Testis (tissue), 5 donors: ENCODE measurements at places on chromosomes 13 and 19. TPM values are rescaled to one million over a fixed set of nuclear protein-coding genes. Genes with fewer than 3 reads are reported as not detected.

TMEM86B gene
- 13.9 TPM for total RNA-seq

ZNF223 gene
- 4.8 TPM for total RNA-seq

DNA sequence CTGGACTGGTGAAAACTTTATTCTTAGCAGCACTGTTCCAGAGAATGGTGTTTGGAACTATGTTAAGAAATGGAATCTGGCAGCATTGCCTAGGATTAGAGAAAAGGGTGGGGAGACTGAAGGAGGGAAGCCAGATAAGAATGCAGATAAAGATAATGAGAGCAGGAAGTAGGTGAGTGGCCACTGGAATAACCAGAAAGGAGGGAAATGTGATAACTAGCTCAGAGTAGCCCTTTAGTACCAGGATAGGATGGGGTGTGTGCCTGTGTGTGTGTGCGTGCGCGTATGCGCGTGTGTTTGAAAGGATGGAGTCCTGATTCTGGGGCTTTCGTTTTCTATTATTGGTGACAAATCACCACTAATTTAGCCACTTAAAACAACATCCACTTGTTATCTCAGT lies 33.4 kb upstream of the FRY start:
- no peaks in the 10 kb centered on the region for H3K4me1 ChIP-seq
- no peak overlapping the region for H3K27ac ChIP-seq
- no peaks in the 10 kb centered on the region for H3K36me3 ChIP-seq
- DNase-seq = no peak
- no peaks in the 10 kb centered on the region for H3K27me3 ChIP-seq

DNA sequence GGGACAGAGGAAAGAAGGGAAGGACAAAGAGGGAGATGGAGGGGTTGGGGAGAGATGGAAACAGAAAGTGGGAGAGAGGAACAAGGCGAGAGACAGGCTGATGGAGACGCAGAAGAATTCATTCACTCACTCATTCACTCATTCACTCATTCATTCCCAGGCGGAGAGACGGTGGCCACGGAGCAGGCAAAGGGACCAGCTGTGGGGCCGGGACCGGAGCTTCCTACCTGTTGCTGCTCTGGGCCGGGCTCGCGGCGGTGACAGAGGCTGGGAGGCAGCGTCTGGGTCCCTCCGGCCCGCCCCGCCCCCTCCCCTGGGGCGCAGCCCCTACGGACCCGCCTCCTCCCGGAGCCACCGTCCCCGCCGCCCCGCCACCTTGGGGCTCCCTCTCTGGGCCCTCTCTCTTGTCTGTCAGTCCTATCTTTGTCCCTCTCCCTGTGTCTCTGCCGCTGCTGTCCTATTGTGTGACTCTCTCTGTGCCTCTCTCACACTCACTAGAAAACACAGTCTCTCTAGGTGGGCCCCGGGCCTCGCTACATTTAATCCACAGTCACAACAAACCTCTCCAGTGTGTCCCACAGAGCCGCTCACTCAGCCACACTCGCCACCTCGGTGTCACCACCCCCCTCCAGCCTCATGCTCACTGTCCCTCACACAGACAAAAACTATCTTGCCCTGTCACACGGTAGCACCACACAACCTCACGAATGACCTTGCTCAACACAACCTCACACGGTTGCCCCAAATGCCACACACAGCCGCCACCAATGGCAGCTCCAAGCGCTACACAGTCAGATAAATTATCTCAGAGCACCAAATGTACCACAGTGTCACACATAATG lies at the start of gene GNG8:
Gene GNG8 (minus strand): TSS at position 283 of the 842 bp plus-strand sequence. CDS start 1,520 bp downstream, outside the sequence.
- no peaks in the 10 kb centered on the region for H3K36me3 ChIP-seq
- H3K4me1 ChIP-seq = peaks cover 10% of the 10 kb centered on the region
- no peak within 1 kb of the TSS for H3K27ac ChIP-seq

- no peak within 1 kb of the TSS for H3K27ac ChIP-seq
- H3K4me1 ChIP-seq = peaks cover 13% of the 10 kb centered on the region
- H3K36me3 ChIP-seq = no peaks in the 10 kb centered on the region
- peak within 1 kb of the TSS; percentile 24 for H3K4me3 ChIP-seq
These were observed at the start of gene TRPC4 for GRCh38 chr13:37869756-37870488. TSS of gene TRPC4 (minus strand) at chr13:37869772. CDS start at chr13:37783333, 86,439 bp downstream.

BRSK1 gene
- 20.7 TPM for total RNA-seq

DNA sequence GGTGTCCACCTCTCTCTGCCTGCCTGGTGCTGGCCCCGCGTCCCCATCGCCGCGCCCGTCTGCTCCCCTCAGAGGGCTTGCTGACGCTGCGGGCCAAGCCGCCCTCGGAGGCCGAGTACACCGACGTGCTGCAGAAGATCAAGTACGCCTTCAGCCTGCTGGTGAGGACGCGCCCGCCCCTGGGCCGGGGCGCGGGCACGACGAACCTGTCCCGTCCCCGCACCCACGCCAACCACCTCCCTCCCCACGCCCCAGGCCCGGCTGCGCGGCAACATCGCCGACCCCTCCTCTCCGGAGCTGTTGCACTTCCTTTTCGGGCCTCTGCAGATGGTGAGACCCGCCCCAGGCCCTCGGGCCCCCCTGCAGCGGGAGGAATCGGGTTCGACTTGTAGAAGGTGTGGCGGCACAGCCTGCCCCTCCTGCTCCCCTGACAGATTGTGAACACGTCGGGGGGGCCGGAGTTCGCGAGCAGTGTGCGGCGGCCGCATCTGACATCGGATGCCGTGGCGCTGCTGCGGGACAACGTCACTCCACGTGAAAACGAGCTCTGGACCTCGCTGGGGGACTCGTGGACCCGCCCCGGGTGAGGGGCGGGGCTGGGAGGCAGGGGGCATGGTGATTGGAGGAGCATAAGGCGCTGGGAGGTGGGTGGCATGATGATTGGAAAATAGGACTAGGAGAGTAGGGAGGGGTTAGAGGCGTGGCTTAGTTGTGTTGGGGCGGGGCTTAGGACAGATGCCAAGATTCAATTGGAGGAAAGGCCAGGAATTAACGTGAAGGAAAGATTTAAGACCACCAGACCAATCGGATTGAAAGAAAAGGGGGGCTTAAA lies 6.6 kb downstream of the EPS8L1 start:
- H3K27ac ChIP-seq = no peak overlapping the region
- H3K36me3 ChIP-seq = no peaks in the 10 kb centered on the region
- H3K4me1 ChIP-seq = peaks cover 17% of the 10 kb centered on the region
- peak; percentile 82 for DNase-seq
- H3K27me3 ChIP-seq = no peaks in the 10 kb centered on the region

GRCh38 chr13:62626771-62627170 lies 1211.1 kb upstream of the PCDH20 start:
- peak overlapping the region; percentile 9 for H3K4me3 ChIP-seq
- no peaks in the 10 kb centered on the region for H3K36me3 ChIP-seq
- peak; percentile 42 for DNase-seq
- H3K4me1 ChIP-seq = no peaks in the 10 kb centered on the region
- H3K27ac ChIP-seq = no peak overlapping the region
- H3K27me3 ChIP-seq = no peaks in the 10 kb centered on the region

DNA sequence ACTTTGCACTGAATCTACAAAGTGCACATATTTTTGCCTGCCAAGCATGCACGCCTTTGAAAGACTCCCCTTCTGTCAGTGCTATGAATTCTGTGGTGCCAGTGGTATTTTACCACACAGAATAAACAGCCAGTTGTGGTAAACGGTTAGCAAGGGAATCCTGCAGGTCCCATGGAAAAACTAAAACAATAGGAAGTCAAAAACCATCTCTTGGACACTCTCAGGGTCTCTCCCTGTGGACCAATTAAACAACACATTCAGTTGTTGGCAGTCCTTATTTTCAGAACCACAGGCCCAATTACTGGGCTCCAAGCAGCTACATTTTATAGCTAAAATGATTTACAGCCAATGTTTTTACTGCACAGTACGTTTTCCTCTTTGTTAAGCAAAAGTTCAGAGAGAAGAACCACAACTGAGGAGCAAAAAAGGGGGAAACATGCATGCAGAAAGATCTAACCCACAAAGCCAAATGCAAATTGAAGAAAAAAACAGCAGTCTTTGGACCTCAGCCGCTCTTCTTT lies 116.9 kb downstream of the KCTD12 start:
- no peak overlapping the region for H3K4me3 ChIP-seq
- H3K27me3 ChIP-seq = no peaks in the 10 kb centered on the region
- no peak overlapping the region for H3K27ac ChIP-seq
- no peak for DNase-seq

CGB7 gene
- total RNA-seq = 3.0 TPM

SIGLEC8 gene
- 0.31 TPM for total RNA-seq

GRCh38 chr13:98476106-98476505 lies 100.8 kb downstream of the STK24 start:
- DNase-seq = no peak
- H3K27ac ChIP-seq = no peak overlapping the region
- peaks cover 26% of the 10 kb centered on the region for H3K4me1 ChIP-seq
- no peaks in the 10 kb centered on the region for H3K36me3 ChIP-seq
- H3K27me3 ChIP-seq = no peaks in the 10 kb centered on the region

GJB2 gene
- 2.9 TPM for total RNA-seq

TNFSF9 gene
- 8.4 TPM for total RNA-seq

NOTCH3 gene
- 11.4 TPM for total RNA-seq

NECTIN2 gene
- 268 TPM for total RNA-seq

DNA sequence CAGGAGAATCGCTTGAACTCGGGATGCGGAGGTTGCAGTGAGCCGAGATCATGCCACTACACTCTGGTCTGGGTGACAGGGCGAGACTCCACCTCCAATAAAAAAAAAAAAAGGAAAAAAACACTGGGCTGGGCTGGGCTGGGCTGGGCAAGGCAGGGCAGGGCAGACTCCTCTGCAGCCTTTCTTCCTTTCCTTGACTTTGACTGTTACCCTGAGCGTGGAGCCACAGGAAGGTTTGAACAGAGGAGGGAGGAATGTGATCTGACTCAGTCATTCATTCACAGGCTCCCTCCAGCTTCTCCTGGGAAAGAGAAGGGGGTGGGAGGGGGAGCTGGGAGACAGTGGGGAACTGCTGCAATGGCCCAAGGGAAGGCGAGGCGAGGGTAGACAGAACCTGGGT lies 2.7 kb upstream of the ACTN4 start:
- no peaks in the 10 kb centered on the region for H3K36me3 ChIP-seq
- H3K27me3 ChIP-seq = no peaks in the 10 kb centered on the region
- no peak for DNase-seq
- no peak overlapping the region for H3K27ac ChIP-seq
- peaks cover 17% of the 10 kb centered on the region for H3K4me1 ChIP-seq
- no peak overlapping the region for H3K4me3 ChIP-seq

GRCh38 chr13:26473571-26474230 lies 83.8 kb upstream of the WASF3 start:
- no peaks in the 10 kb centered on the region for H3K27me3 ChIP-seq
- H3K4me3 ChIP-seq = no peak overlapping the region
- no peak for DNase-seq
- H3K27ac ChIP-seq = no peak overlapping the region

MIR17HG gene
- 7.7 TPM for total RNA-seq

DIS3 gene
- 43.9 TPM for total RNA-seq

GRCh38 chr19:56094449-56094848 lies 26.6 kb downstream of the ZNF787 start:
- no peak overlapping the region for H3K27ac ChIP-seq
- H3K27me3 ChIP-seq = no peaks in the 10 kb centered on the region
- no peak overlapping the region for H3K4me3 ChIP-seq

- no peaks in the 10 kb centered on the region for H3K36me3 ChIP-seq
- DNase-seq = no peak
- no peaks in the 10 kb centered on the region for H3K27me3 ChIP-seq
These were observed 7.9 kb upstream of the FBXL3 start for GRCh38 chr13:77034881-77035280.

DNA sequence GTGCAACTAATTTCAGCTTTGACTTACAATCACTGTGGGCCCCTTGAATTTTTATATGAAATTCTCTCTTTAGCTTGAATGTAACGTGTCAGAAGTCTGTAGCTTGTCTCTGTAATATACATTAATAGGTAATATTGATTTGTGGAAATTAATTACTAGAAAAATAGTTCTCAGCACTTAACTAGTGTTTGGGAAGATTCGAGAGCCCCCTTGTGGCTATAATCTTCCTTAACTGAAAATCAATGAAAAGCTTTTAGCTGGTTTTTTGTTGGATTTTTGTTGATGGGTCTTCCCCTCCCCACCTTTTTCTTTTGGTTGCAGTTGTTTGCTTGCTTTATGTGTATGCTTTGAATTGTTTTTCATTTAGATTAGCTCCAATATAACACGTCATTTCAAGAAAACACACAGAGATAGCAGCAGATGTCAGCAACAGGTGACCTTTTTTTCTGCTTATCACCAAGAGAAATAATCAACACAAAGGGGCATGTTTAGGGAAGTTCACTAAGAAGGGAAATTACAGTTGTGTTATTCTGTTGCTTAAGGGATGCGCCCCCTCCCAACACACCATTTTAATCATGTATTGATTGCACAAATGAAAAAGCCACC lies 176.8 kb downstream of the OXGR1 start:
- DNase-seq = no peak
- no peaks in the 10 kb centered on the region for H3K27me3 ChIP-seq
- H3K4me1 ChIP-seq = no peaks in the 10 kb centered on the region
- no peak overlapping the region for H3K4me3 ChIP-seq

YJU2 gene
- total RNA-seq = 36.6 TPM

DNA sequence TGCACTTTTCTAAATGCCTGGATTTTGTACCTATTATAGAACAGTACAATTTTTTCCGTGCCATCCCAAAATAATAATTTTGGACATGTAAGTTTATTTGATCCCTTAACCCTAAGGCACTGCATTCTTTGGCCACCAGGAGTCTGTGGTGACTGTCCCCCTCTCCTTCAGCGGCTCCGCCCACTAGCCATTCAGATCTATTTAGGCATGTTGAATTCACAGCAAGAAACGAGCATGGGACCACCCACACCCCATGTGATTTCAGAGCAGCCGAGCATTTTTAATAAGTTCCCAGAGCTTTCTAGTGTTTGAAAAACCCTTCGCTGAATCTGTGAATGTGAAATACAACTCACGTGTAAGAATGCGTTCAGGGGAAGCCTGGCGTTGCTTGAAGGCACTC lies 567.5 kb downstream of the MYO16 start:
- no peak overlapping the region for H3K4me3 ChIP-seq
- H3K27ac ChIP-seq = no peak overlapping the region
- H3K4me1 ChIP-seq = no peaks in the 10 kb centered on the region

DNA sequence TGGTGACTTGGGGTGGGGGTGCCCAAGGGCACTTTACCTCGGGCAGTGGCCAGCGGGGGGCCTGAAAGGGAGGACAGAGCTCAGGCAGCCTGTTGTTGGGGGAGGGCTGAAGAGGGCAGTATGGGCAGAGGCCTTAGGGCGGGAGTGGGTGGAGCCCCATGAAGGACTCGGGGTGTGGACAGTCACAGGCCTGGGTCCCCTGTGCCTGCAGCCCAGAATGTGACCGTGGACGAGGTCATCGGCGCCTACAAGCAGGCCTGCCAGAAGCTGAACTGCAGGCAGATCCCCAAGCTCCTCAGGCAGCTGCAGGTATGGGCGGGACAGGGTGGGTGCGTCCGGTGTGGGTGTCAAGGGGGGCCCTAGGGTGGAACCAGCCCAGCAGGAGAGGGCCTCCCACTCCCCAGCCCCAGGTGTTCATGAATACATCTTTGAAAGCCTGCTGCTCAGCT lies 22.5 kb downstream of the NKPD1 start:
- H3K4me1 ChIP-seq = peaks cover 7% of the 10 kb centered on the region
- H3K27me3 ChIP-seq = no peaks in the 10 kb centered on the region
- no peak overlapping the region for H3K4me3 ChIP-seq
- no peak overlapping the region for H3K27ac ChIP-seq
- H3K36me3 ChIP-seq = no peaks in the 10 kb centered on the region

ABHD13 gene
- 6.5 TPM for total RNA-seq
